AG09319 (cell line): ENCODE measurements at places on chromosomes 11 and 22.
A peak's percentile ranks its signal among the peaks of the same experiment; 100 is the strongest.

DNA sequence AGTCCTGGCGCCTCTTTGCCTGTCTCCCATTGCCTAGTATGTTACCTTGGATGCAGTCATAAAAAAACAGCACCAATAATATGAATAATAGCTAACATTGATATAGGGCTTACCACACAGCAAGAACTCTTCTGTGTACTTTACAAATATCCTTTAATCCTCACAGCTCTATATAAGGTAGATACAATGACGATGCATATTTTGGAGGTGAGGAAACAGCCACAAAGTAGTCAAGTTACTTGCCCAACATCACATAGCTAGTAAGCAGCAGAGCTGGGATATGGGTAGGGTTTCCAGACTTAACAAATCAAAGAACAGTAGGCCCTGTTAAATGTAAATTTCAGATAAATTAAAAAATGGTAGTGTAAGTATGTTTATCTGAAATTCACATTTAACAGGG is 128.8 kb downstream of the ST3GAL4 start:
- DNase-seq = peak; percentile 41

DNA sequence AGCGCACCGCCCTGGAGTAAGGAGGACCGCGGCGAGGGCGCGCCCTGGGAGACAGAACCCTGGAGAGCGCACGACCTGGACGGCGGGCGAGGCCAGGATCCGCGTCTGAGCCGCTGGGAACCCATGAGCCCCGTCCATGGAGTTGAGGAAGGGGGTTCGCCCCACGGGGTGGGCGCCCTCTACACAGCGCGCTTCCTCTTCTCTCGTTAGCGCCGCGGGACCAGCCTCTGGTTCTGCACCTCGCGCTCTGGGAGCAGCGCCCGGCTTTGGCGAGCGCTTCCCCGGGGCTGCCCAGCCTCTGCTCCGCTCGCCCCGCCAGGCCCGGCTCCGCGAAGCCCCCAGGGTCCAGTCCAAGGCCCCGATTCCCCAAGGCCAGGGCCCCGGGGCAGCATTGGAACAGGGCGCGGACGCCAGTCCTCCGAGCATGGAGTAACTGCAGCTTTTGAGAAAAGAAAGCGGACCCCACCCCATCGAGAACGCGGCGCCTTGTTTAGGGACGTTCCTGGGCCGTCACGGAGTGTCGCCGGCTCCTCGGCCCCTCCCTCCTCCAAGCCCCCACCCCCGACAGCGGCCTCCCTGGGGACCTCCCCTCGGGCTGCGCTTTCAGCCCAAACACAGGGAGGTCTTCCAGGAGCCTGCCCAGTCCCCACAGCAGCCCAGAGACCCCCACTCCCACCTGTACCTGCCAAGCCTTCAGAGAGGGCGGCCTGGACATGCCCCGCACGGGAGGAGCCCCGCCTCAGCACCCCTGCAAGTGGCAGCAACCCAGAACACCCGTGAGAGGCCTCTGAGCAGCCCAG is 56.2 kb downstream of the BRD1 start:
- no peak for DNase-seq

DNA sequence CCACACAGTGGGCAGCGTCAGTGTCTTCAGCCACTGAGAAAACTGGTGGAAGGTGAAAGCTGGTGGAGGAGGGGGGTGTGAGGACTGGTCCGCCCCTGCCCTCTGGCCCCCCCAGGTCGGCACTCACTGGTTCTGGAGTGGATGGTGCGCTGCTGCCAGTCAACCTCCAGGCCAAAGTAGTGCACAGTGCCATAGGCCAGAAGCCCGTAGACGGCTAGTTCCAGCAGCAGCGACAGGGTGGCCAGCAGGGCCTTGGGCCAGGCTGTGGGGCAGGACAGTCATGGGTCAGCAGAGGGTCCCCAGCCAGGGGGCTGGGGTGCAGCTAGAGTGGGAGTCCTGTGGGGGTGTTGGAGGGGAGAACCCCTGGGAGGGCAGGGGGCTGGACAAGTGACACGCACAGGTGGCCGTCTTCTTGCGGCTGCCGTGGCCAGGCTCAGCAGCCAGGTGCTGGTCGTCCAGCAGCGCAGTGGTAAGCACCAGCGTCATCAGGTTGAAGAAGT is 2.2 kb downstream of the LMF2 start:
- DNase-seq = no peak

- no peak for DNase-seq
Measured at GRCh38 chr11:72267956-72268617, 24.1 kb upstream of the PHOX2A start.

- no peak for DNase-seq
Measured at GRCh38 chr11:15968461-15969130, 387.8 kb downstream of the SOX6 start.

- DNase-seq = no peak
Measured at GRCh38 chr22:31278626-31279326, 13.5 kb downstream of the PIK3IP1 start.

DNA sequence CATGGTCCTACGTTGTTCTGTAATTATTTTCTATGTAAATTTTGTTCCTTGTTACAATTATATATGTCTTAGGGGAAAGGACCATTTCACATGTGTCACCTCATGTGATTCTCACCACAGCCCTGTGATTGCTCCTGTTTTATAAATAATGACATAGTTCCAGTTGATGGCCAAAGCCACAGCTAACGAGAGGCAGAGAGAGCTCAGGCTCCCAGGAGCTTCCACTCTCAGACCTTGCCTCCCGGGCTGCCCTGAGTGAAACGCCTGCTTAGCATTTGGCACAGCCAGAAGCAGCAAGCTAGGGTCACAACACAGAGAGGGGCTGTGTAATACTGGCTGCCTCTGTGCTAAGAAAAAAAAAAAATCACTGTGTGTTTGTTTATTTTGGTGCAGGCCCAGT is 5.9 kb downstream of the TMEM121B start:
- no peak for DNase-seq

- no peak for DNase-seq
Measured at GRCh38 chr11:33697997-33698396, 2.6 kb downstream of the C11orf91 start.

DNA sequence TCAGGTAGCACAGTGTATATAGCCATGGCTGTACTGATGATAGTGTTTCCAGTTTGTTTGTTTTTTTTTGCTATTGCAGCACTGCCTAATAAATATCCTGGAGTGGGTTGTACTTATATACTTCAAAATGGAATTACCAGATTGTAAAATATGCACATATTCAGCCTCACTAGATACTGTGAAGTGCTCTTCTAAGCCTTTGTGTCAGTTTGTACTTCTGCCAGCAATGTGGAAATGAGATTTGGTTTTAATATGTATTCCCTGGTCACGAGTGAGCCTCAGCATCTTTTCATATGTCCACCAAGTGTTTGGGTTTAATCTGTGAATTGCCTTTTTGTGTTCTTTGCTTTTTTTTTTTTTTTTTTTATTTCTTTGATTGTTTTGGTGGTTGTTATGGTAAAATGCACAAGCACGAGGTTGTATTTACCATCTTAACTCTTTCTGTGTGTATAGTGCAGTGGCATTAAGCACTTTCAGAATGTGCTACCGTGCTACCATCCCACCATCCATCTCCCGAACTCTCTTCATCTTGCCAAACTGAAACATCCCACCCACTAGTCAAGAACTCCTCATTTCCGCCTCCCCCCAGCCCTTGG is 34.9 kb downstream of the ST3GAL4 start:
- no peak for DNase-seq

DNA sequence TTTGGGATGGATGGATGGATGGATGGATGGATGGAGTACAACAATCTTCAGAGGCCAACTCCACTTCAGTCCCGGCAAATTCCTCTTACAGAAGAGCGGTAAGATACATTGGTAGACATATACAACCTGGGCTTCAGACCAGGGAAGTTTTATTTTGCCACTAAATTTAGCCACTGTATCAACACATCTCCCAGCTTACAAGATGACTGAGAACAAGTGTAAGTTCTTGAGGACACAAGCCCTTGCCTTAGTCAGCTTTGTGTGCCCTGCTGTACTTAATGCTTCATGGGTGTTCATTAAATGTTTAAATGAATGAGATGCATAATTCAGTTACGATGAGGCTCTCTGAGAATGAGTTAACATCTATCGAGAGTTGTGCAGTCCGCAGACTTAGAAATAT is 127.7 kb downstream of the COMMD9 start:
- no peak for DNase-seq

DNA sequence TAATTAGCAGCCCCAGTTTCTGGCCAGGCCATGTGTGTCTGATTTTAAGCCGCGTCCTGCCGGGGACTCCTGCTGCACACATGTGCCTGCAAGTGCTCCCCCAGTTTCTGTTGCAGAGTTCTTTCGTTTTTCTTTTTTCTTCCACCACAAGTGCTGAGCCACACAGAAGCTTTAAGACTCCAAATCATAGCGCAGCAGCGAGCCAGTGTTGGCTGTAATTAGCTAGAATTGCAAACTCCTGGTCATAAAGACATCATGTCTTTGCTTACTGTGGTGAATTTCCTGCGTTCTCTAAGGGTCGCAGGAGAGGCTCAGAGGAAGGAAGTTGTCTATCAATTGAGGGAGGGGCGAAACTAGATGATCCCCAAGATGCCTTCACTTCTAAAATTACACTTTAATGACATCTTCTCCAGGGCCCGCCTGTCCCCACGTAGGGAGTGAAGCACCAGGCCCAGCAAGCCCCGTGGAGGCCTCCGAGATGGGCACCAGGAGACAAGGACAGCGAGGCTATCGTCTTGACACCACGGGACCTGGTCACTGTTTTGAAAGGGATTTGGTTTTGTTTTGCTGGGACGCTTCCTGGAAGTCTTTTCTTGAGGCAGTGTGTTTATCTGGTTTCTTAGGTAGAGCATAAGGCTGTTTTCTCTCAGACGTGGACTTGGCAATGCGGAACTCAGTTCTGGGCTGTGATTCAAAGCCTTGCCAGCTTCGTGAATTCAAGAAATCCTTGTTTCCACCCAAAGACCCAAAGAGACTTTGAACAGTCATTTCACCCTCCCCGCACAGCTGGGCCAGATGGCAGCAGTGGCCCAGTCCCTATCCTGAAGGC is 71.8 kb downstream of the UBASH3B start:
- no peak for DNase-seq

DNA sequence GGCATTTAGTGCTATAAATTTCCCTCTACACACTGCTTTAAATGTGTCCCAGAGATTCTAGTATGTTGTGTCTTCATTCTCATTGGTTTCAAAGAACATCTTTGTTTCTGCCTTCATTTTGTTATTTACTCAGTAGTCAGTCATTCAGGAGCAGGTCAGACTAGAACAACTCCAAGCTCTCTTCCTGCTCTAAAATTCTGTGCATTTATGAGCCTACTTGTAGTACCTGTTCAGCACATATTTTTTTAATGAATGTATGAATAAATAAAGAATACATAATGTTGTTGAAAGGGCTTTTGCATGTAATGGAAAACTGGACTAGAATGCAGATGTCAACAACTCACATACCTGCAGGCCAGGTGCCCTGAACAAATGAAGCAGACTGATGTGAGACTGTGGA is 13.7 kb upstream of the HEPHL1 start:
- DNase-seq = no peak

- no peak for DNase-seq
Measured at GRCh38 chr11:57764566-57764965, 3.0 kb downstream of the CTNND1 start.

GRCh38 chr11:45444796-45445195 is 158.7 kb upstream of the SYT13 start:
- DNase-seq = no peak

- DNase-seq = no peak
Measured at GRCh38 chr11:77512092-77512491, 38.2 kb upstream of the PAK1 start.

DNA sequence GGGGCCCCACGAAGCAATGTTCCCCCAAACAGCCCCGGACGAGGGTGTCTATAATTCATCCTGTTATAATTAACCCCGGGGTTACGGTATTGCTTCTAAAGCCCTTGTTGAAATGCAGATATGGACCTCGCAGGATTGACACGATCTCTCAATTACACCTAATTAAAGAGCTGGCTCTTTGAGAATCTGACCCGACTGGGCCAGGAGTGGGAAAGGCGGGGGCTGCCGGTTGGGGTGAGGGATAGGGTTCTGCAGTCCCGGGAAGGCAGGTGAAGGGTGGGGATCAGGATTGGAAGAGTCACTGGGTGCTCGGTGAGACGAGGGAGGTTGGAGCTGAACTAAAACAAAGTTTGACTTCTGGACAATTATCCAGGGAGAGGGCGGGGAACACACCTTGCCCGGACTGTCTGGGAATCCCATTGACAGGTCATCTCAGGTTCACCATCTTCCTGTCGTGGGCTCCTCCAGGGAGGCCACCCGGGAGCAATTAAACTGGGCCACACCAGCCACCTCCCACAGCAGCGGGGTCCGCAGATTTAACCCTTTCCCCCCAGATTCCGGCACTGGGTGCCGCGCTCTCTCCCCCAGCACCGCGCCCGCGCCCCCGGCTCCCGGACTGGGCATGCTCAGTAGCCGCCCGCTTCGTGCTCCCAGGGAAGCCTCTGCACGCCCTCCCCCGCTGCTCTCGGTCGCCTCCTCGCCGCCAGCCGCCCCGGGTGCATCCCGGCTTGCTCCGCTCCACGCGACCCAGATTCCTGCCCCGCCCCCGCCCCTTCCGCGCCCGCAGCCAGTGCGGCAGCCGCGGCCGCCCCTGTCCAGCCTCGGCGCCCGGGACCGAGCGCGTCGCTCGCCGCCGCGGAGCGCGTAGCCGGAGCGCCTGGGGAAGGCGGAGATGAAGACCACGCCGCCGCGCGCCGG is at the start of gene ELMOD1:
Gene ELMOD1, plus strand, starts transcription at position 688 of the 918 bp plus-strand sequence. CDS start 27,043 bp downstream, outside the sequence.
- no peak for DNase-seq

GRCh38 chr11:42571878-42572610 is 739.8 kb upstream of the API5 start:
- no peak for DNase-seq

DNA sequence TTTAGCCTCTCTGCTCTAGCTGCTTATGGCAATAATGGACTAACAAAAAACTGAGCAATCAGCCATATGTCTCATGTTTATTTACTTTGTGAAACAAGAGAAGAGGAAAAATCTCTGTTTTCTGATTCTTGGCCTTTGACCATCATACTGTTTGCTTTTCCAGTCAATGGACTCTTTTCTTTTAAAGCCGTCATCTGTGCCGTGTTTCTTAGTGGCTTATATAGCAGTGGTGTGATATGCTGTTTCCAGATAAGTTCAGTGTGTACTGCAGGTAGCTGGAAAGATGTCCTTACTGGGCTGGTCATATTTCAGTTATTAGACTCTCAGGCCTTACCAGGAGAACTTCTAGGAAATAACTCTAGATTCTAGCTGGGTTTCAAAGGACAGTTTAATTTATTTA is 33.6 kb upstream of the TECTA start:
- peak; percentile 7 for DNase-seq

- no peak for DNase-seq
Measured at GRCh38 chr22:38035530-38035885, 21.7 kb upstream of the PICK1 start.

DNA sequence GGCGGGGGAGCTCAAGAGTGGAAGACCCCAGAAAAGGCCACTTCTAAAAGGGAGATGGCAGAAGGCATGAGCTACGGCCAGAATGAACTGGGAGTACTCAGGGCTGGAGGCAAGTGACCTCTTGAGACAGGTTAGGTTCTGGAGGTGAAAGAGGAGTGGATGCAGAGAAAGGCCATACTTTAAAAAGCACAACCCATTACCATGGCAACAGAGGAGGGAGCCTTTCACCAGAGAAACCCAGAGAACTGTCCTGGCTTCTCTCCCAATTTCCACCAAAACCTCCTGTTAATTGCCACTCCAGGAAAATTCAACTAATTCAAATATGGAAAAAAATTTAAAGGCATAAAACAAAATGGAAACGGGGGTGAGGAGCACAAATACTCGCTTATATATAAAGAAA is 15.8 kb downstream of the A4GALT start:
- DNase-seq = no peak

GRCh38 chr11:110075847-110076208 is 17.4 kb upstream of the ZC3H12C start:
- no peak for DNase-seq
